ENCODE measurements at places on chromosomes 7 and 10.

- DNase-seq: no peak
Measured at GRCh38 chr10:117450940-117451339, 75.7 kb upstream of the PDZD8 start.

GRCh38 chr7:112286250-112287086 lies 80.0 kb downstream of the ZNF277 start:
- DNase-seq: peak; percentile 75

DNA sequence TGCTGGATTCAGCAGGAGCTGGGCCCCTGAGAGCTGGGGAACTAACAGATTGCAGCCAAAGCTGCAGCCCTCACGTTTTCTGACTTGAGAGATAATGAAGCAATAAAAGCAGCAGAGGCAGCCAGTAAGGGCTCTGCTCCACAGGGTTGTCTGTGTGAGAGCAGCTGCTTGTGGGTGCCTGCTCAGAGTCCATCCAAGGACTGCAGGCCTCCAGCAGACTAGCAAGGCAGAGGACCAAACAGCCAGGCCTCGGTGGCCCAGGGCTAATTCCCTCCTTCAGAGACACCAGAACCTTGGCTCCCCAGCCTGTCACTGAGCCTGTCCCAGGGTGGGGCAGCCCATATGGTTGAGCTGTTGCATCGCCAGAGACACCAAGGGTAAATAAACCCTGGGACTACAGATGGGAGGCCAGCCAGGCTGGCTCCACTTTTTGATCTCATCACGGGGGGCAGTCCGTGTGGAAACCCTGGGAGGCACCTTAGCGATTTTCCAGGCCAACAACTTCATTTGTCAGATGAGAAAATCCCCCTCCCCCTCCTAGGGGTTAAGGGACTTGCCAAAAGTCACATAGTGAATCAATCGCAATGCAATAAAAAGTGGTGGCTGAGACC lies 229.2 kb downstream of the WDR11 start:
- no peak for DNase-seq

GRCh38 chr10:129135624-129136023 lies 331.4 kb upstream of the MGMT start:
- no peak for DNase-seq

DNA sequence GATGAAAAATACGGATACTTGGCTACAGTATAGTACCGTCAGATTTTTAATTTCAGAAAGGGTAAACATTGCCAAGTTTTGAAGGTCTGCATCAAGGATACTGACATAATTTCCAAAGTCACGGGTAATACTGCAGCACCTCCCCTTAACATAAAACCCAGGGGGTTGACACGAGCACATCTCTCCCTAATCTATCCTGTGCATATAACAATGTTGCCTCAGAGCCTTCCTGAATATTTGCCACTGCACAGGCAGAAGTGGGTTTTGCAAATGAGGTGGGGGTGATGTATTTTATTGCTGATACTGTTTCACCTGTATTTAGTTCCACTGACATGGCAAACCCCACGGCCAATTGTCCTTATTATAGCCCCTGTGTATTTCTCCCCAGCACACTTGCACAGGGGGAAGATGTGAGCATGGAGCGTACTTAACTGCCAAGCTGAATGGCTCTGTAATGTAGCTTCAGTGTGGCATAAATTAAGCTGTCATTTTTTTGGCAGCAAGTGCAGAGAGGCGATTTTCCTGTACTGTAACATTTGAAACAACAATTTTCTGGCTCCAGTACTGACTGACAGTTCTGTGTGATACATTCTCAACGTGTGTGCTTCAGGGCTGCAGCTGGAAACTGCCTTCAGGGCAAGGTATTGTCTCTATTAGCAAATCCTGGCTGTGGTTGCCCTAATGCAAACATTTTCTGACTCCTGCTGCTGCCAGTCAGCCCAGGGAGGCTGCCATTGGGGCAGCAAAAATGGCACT lies 299.6 kb upstream of the SP4 start:
- peak; percentile 91 for DNase-seq

- DNase-seq: no peak
Measured at GRCh38 chr7:138563808-138564207, 103.7 kb downstream of the TRIM24 start.

DNA sequence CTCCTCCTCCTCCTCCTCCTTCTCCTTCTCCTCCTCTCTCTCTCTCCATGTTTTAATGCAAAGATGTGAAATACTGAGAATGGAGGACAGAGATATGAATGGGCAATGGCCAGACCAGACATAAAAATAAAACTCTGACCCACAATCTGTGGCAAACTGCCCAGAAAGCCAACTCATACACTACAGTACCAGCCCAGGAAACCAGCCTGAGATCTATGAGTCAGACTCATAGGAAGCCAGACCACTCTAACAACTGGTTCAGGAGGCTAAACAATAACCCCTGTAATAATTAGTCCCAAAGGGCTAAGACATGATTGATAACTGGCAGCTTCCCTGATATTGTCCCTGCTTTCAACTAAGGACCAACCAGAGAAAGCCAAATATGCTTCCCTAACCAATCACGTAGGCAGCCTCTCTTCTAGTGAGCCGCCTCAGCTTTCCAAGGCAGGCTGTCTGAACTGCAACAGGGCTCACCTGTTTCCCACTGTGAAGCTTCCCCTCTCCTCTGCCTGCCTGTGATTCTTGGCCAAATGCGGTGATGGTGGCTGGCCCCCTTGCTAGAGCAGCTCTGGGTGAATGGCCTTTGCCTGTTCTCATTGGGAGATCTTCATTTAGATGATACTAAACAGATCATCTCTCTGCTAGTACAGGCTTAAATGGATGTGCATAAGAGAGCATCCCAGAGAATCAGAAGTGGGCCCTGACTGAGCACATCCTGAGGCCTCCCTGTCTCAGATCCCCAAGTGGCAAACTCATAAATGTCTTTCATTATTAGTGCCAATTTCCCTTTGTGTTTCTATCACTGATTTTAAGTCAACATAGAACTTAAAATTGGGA lies 817.6 kb downstream of the TNS3 start:
- DNase-seq: no peak

GRCh38 chr10:84177541-84178141 lies 4.0 kb downstream of the GPR15LG start:
- DNase-seq: no peak

DNA sequence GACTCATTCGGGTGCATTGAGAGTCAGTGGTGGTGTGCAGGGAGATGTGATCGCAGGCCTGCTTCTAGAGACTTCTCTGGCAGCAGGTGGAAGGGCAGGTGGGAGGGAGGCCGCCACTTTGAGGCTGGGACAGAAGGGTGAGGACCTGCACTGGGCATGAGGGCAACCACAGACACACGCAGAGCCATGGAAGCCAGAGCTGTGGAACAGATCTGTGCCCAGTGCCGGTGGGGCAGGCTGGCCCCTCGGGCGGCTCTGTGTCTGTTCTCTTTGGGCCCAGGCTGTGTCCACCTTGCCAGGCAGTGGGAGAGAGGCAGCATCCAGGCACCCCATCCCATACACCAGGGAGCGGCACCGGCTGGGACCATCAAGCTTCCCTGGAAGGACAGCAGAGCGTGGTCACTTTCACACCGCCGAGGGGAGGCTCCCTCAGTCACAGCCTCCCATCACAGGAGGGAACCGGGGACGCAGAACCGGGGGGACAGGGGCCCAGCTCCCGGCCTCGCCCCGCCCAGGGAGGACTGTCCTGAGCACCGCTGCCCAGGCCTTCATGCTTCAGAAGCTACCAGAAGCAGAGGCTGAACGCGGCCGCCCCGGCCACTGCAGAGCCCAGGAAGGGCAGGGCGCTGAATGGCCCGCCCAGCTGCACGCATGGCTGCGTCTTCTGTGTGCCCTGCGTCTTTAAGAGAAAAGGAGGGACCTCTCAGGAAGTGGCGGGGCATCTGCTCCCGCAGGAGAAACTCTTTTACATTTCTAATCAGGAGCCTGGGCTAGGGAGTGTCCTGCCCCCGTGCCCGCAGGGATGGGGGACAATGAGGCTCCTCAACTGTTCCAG lies 32.1 kb downstream of the EN2 start:
- DNase-seq: no peak

- DNase-seq: no peak
Measured at GRCh38 chr10:110872145-110872983, 636 bp downstream of the PDCD4 start.

- DNase-seq: no peak
Measured at GRCh38 chr10:63627396-63627795, 106.2 kb downstream of the REEP3 start.

DNA sequence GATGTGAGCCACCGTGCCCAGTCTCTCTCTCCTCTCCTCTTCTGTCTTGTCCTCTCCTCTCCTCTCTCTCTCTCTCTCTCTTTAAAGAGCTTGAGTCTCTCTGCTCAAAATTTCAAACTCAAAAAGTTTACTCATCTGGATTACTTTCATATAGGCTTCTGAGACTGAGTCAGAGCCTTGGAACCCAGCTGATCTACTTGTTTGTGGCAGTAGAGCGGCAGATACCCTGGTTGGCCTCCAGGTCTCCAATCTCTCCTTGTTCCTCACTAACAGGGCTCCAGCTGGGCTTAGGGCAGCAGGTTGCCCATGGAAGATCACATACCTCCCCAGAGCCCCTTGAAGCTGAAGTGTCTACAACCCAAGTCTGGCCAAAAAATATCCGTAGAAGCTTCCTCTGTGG lies 51.0 kb downstream of the HHEX start:
- no peak for DNase-seq

DNA sequence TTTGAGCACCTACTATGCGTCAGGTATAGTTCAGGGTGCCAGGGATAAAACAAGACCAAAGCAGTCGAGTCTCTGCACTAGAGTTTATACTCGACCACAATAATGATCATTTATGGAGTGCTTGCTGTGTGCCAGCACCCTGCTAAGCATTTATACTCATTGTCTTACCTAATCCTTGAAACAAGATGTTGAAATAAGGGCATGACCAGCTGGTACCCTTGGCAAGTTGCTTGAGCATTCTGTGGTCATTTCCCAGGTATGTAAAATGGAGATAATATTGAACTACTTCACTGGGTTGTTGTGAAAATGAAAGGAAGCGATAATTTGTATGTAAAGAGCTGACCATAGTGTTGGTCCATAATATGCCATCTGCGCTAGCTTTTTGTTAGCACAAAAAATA lies 185.4 kb downstream of the CYP26A1 start:
- DNase-seq: no peak

DNA sequence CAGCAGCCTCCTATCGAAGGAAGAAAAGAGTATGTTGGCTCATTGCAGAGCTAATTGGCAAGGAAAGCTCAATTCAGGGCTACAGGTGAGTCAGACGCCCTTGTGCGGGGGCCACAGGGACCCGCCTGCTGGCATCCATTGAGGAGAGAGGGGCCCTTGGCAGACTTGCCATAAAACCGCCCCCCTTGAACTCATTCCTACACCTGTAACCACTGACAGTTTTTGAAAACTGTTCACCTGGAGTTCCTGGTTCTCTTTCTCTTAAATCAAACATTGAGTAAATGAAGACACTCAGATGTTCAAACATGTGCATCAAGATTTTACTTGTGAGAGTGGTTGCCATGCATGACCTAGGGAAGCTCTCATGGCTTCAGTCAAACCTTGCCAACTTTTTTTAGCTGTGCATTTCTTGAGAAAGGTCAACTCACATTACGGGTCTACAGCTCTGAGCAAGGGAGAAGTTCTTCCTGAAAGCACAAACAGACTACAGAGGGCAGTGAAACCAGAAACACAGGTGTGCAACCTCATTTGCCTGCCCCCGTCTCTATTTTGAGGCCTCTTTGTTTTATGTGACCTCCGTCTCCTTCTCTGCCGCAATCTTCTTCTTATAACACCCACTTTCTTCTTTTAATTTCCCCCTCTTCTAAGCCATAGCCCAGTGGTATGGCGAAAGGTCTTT lies 87.8 kb downstream of the TBXAS1 start:
- DNase-seq: no peak

DNA sequence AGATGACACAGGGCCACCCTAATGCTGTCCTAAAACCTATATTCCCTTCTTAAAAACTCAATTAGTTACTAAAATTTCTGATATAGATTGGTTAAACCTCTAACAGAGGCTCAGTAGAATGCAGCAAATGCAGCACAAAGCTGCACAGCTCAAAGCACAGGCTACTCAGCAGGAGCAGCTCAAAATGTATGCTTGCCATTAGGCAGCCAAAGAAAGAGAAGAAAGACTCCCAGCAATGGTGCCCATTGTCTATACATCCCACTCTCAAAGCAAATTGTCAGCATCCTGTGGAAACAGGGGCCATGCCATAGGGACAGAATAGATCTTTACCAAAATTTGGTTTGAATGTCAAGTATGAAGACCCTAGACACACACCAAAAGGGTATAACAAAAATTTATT lies 73.5 kb downstream of the TFPI2 start:
- DNase-seq: no peak

DNA sequence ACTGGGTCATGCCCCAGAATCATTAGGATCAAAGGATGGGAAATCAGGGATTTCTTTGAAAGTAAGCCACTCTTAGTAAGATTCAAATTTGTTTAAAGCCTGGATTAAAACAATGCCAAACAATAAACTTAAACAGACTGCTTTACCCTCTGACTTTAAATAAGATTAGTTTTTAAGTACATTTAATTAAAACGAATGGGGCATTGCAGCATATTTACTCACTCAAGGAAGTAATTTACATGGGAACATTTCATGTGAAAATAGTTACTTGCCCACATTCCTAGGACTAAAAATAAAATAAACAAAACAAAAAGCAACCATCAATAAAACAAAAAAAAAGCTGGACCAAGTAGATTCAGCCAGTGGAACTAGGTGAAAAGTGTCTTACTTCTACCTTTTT lies 7.8 kb downstream of the ABLIM1 start:
- no peak for DNase-seq

- no peak for DNase-seq
Measured at GRCh38 chr7:1463676-1464223, 4.5 kb upstream of the MICALL2 start.

GRCh38 chr10:131943021-131943814 lies 38.5 kb downstream of the BNIP3 start:
- no peak for DNase-seq

- no peak for DNase-seq
Measured at GRCh38 chr10:69107699-69108098, 16.3 kb upstream of the VPS26A start.

- no peak for DNase-seq
Measured at GRCh38 chr7:107856806-107857540, 34.0 kb upstream of the DLD start.

DNA sequence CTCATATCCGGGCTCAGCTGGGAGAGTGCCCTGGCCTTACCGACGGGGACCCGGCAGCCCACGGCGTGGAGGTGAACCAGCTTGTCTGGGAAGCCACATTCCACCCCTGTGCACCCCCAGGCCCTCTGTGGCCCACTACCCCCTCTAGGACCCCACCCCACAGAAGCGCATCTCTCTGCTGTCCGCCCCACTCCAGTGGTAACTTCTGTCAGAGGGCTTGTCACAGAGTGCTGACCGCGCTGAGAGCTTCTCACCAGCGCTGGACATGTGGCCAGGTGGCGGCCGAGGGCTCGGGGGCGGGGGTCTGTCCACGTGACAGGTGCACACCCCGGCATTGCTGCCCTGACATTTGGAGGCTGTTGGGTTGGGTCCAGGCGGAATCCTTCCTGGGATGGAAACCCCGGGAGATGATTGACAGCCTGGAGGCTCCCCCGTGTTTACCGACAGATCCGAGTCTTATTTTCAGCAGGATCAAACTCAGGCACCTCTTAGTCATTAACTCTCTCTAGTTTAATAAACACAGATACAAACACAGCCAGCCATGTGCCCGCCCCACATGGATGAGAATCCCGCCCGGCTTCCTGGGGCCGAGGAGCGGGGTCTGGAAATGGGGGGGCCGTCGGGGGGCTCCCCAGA lies 5.1 kb downstream of the ELFN1 start:
- no peak for DNase-seq

GRCh38 chr7:18096087-18096486 lies 68.4 kb upstream of the PRPS1L1 start:
- DNase-seq: no peak

GRCh38 chr10:80518143-80518806 lies 19.4 kb upstream of the SH2D4B start:
- DNase-seq: no peak

GRCh38 chr10:115969591-115969990 lies 303.4 kb downstream of the GFRA1 start:
- DNase-seq: no peak

All from NCI-H1436 treated with DMSO at 0.1 percent for 48 hours (cell line).